A549 treated with RU486 at 1 μM for 4 hours (cell line): ENCODE measurements at places on chromosomes 16 and 17. TPM values are rescaled to one million over a fixed set of nuclear protein-coding genes. Genes with fewer than 3 reads are reported as not detected.

The TLCD2 gene
- 0.98 to 1.6 TPM (median 1.5 TPM) in 5 replicates for total RNA-seq

The C16orf95 gene
- total RNA-seq: 4.7 to 8.3 TPM (median 7.2 TPM) in 5 replicates

The LRRC46 gene
- total RNA-seq: 2.8 to 4.8 TPM (median 3.4 TPM) in 5 replicates

The GNAO1 gene
- 0.29 to 0.74 TPM (median 0.51 TPM) in 5 replicates for total RNA-seq

The ALOX12 gene
- not detected in 5 replicates for total RNA-seq

The ITGAE gene
- 94.5 to 108 TPM (median 99.9 TPM) in 5 replicates for total RNA-seq

The SPNS3 gene
- 0.31 TPM in 1 of 5 replicates, not detected in the others for total RNA-seq

The SEPTIN12 gene
- not detected in 5 replicates for total RNA-seq

The ZSCAN10 gene
- total RNA-seq: not detected in 5 replicates

The TRAP1 gene
- 114 to 151 TPM (median 140 TPM) in 5 replicates for total RNA-seq

The CTRB2 gene
- total RNA-seq: not detected in 5 replicates

The RGS11 gene
- 2.7 to 5.9 TPM (median 4.2 TPM) in 5 replicates for total RNA-seq

The KRT15 gene
- total RNA-seq: 3.3 to 5.3 TPM (median 4.1 TPM) in 5 replicates

The ABAT gene
- total RNA-seq: 0.18 to 0.52 TPM (median 0.39 TPM) in 5 replicates

The CSH1 gene
- not detected in 5 replicates for total RNA-seq

The TMC8 gene
- total RNA-seq: 0.18 to 0.43 TPM (median 0.29 TPM) in 5 replicates

The TBC1D3I gene
- total RNA-seq: 0.13 to 0.41 TPM (median 0.23 TPM) in 5 replicates

The PPM1E gene
- 0.03 to 0.09 TPM (median 0.06 TPM) in 5 replicates for total RNA-seq

The TMC7 gene
- 7.6 to 12.2 TPM (median 10.8 TPM) in 5 replicates for total RNA-seq

The NPIPB6 gene
- 1.6 to 2.0 TPM (median 1.9 TPM) in 5 replicates for total RNA-seq

The CCT6B gene
- total RNA-seq: 0.37 to 2.4 TPM (median 1.8 TPM) in 5 replicates

The ADAP2 gene
- 2.0 to 3.8 TPM (median 2.8 TPM) in 5 replicates for total RNA-seq

The HOXB5 gene
- 1.5 to 2.9 TPM (median 2.5 TPM) in 5 replicates for total RNA-seq

The RILP gene
- 14.4 to 22.3 TPM (median 17.1 TPM) in 5 replicates for total RNA-seq

The WFIKKN2 gene
- 0.03 to 0.07 TPM in 2 of 5 replicates, not detected in the others for total RNA-seq

The SLFN12 gene
- total RNA-seq: 0.06 to 0.12 TPM in 2 of 5 replicates, not detected in the others

The RASL10B gene
- 0.05 to 0.13 TPM (median 0.08 TPM) in 4 of 5 replicates, not detected in the other for total RNA-seq

The EMC6 gene
- 113 to 164 TPM (median 164 TPM) in 5 replicates for total RNA-seq

The CACNG4 gene
- 9.1 to 13.0 TPM (median 10.5 TPM) in 5 replicates for total RNA-seq
